ENCODE measurements at places on chromosomes 16 and 17. TPM values are rescaled to one million over a fixed set of nuclear protein-coding genes. Genes with fewer than 3 reads are reported as not detected.

MARCHF10 gene
- 0.40 TPM for total RNA-seq

AANAT gene
- 0.50 TPM for total RNA-seq

PIRT gene
- not detected for total RNA-seq

PIPOX gene
- 3.0 TPM for total RNA-seq

KRTAP4-3 gene
- not detected for total RNA-seq

DNA sequence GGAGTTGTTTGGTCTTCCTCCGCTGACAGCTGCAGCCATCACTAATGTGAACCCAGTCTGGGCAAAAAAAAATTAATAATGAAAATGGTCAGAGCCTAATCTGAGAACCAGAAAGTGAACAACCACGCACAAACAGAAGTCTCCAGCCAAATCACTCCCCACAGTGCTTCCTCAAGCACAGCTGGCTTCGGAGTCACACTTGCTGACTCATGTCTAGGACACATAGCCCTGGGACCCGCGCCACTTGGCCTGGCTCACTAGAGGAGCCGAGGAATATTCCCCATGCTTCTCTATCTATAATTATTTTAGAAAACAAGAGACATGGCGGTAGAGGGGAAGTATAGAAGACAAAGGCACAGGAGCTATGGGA lies 109.1 kb downstream of the ZFHX3 start:
- no peaks in the 10 kb centered on the region for H3K36me3 ChIP-seq
- H3K4me3 ChIP-seq, result no peak overlapping the region
- no peaks in the 10 kb centered on the region for H3K4me1 ChIP-seq

GRCh38 chr16:49473131-49473530 lies 99.5 kb downstream of the C16orf78 start:
- DNase-seq, result no peak
- H3K4me3 ChIP-seq, result no peak overlapping the region
- H3K36me3 ChIP-seq, result no peaks in the 10 kb centered on the region
- H3K27me3 ChIP-seq, result no peaks in the 10 kb centered on the region
- no peak overlapping the region for H3K27ac ChIP-seq

- no peaks in the 10 kb centered on the region for H3K36me3 ChIP-seq
- peaks cover 2% of the 10 kb centered on the region for H3K27me3 ChIP-seq
- H3K4me1 ChIP-seq, result no peaks in the 10 kb centered on the region
- H3K27ac ChIP-seq, result no peak overlapping the region
Measured at GRCh38 chr17:74130841-74131240, 72.6 kb upstream of the RPL38 start.

DNA sequence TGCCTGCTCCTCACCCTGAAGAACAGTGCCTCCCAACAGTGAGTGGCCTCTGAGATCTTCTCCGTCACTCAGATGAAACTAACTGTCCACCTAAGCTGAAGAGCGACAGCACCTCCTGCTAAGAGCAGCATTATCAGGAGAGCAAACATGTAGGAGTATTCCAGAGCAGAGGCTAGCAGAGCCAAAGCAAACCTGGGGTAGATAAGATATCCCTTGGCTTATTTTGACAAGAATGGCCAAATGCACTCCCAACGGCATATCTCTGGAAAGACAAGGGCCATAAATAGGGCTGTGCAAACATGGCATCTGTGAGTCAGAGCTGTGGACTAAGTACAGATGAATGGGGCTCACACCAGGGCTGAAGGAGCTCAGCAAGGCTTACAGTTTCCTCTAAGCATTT lies 96.3 kb downstream of the NDEL1 start:
- no peaks in the 10 kb centered on the region for H3K36me3 ChIP-seq
- no peak overlapping the region for H3K27ac ChIP-seq
- no peak for DNase-seq

DNA sequence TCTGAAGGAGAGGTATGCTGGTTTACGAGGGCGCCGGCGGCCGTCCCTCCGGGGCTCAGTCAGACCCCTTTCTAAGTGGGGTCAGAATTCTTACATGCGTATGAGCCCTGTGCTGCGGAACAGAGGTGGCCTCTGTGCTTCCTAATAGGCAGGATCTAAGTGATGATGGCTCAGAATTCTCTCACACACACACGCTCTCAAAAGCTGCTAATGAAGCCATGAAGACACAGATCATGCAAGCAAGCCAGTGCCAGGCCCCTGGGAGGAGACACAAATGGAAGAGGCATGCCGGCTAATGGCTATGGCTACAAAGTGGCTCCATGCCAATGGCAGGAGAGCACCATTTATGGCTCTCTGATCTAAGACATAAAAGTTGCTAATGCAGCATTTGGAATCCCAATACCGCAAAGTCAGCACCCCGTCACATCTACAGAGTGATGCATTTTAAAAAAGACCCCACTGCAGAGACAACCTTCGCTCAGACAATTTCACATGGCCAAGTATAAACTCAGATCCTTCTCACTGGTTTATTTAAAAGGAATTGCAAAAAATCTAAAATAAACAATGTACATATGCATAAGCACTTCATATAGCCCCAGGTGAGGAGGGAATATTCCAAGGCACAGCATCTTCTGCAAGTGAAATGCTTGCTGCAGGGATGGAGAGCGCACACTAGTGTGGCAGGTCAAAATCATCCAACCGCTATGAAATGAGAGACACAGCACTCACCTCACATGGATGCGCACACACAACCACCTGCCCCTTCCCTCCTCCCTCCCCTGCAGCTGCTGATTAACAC lies 24.5 kb downstream of the NPLOC4 start:
- H3K27me3 ChIP-seq, result no peaks in the 10 kb centered on the region
- H3K36me3 ChIP-seq, result peaks cover 61% of the 10 kb centered on the region
- H3K27ac ChIP-seq, result no peak overlapping the region
- no peak overlapping the region for H3K4me3 ChIP-seq
- H3K4me1 ChIP-seq, result peaks cover 10% of the 10 kb centered on the region
- no peak for DNase-seq

- peak overlapping the region; percentile 38 for H3K4me3 ChIP-seq
- DNase-seq, result peak; percentile 59
- H3K27ac ChIP-seq, result no peak overlapping the region
- H3K27me3 ChIP-seq, result peaks cover 23% of the 10 kb centered on the region
- H3K36me3 ChIP-seq, result no peaks in the 10 kb centered on the region
- H3K4me1 ChIP-seq, result peaks cover 57% of the 10 kb centered on the region
Measured at GRCh38 chr16:67173808-67174705, 3.7 kb downstream of the NOL3 start.
